ENCODE measurements at places on chromosomes 7 and 10.

DNA sequence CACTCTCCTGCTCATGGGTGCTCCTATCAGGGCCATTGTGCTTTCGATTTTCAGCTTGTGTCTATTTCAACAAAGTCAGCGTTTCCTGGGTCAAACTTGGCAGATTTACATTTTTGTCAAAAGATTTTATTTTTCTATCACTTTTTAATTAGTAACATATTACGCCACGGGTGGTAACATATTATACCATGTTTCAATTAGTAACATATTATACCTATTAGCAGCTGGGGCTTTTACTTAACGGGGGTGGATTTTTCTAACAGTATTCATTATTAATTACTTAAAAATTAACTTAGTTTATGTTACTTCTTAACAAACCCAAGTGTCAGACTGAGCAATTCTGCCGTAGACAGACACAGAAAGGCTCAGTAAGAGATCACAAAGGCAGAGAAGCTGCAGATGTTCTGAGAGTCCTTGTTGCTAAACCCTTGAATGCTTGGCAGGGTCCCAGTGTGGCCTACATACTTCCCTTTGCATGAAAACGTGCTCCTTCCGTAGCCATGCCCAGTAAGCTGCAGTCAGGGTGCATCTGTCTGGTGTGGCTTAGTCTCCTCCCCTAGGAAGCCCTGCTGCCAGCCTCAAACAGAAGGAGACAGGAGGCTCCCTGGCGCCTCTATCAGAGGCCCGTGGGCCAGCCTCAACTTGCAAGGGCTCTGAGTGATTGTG is 263.1 kb upstream of the CXCL12 start:
- DNase-seq = no peak

GRCh38 chr10:3763852-3764625 is 21.0 kb downstream of the KLF6 start:
- DNase-seq = no peak

DNA sequence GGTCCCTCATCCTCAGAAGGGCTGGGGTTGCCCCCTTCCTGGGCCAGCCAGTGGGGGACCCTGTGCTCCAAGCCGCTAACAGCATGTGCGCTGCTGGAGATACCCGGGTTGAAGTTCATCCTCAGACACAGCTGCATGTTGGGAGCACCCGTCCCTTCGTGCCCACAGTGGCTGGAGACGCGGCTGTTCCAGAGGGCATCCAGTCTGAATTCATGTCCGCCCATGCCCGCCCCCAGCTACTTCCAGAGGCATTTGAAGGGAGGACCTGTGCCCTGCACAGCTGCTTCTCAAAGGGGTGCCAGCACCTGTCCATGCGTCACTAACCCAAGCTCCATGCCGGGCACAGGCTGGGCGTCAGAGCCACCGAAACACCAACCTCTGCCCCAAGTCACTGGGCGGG is 68.1 kb upstream of the ADGRA1 start:
- DNase-seq = no peak

- peak; percentile 46 for DNase-seq
Observed at GRCh38 chr7:22782616-22783232, 39.9 kb downstream of the TOMM7 start.

- no peak for DNase-seq
Observed at GRCh38 chr10:121598263-121599249, at the start of gene FGFR2. Gene FGFR2, minus strand, starts transcription at chr10:121598444. Its CDS starts 4,627 bp downstream, at chr10:121593817.

GRCh38 chr7:95092324-95092723 is 184.9 kb downstream of the PPP1R9A start:
- DNase-seq = no peak
